Non-pigmented ciliary epithelial cell (primary cell): ENCODE measurements at places on chromosomes 13 and 19.

- no peak for DNase-seq
Observed at GRCh38 chr13:47120282-47120681, 223.4 kb upstream of the HTR2A start.

GRCh38 chr13:58025821-58026220 lies 394.3 kb downstream of the PCDH17 start:
- DNase-seq = no peak

- no peak for DNase-seq
Observed at GRCh38 chr19:485583-486236, 10.6 kb upstream of the MADCAM1 start.

DNA sequence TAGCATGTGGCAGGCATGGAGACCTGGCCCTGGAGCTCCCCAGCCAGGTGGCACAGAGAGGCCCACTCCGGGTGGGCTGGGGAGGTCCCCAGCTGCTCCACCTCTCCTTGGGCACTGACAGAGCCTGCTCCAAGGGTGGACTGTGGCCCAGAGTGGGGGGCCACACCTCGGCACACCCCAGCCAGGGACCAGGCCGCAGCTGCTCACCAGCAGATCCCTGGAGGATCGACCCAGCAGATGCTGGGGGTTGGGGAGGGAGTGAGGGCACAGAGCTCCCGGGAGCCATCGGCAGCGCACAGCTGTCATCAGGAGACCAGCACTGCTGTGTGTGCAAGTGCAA lies 72.0 kb upstream of the KCTD15 start:
- no peak for DNase-seq

DNA sequence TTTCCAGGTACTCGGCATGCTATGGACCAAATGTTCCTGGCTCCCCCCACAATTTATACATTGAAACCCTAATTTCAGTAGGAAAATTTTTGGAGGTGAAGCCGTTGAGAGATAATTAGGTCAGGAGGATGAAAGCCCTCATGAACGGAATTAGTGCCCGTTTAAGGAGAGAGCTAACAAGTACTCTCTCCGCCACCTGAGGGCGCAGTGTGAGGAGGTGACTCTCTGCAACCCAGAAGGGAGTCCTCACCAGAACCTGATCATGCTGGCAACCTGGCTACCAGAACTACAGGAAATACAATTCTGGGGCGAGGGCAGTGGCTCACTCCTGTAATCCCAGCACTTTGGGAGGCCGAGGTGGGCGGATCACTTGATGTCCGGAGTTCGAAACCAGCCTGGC lies 397.8 kb downstream of the SLITRK5 start:
- no peak for DNase-seq

- no peak for DNase-seq
Observed at GRCh38 chr19:46552891-46553290, 48.2 kb upstream of the CALM3 start.

- DNase-seq = no peak
Observed at GRCh38 chr19:17104679-17105078, 29.1 kb downstream of the MYO9B start.
